ENCODE measurements at places on chromosomes 16 and 17. TPM values are rescaled to one million over a fixed set of nuclear protein-coding genes. Genes with fewer than 3 reads are reported as not detected.
A peak's percentile ranks its signal among the peaks of the same experiment; 100 is the strongest.

Gene LRRC37A
- total RNA-seq = 5.2 TPM

Gene VMO1
- total RNA-seq = 14.0 TPM

Gene HSD17B1
- 0.98 TPM for total RNA-seq

Gene ZP2
- total RNA-seq = not detected

DNA sequence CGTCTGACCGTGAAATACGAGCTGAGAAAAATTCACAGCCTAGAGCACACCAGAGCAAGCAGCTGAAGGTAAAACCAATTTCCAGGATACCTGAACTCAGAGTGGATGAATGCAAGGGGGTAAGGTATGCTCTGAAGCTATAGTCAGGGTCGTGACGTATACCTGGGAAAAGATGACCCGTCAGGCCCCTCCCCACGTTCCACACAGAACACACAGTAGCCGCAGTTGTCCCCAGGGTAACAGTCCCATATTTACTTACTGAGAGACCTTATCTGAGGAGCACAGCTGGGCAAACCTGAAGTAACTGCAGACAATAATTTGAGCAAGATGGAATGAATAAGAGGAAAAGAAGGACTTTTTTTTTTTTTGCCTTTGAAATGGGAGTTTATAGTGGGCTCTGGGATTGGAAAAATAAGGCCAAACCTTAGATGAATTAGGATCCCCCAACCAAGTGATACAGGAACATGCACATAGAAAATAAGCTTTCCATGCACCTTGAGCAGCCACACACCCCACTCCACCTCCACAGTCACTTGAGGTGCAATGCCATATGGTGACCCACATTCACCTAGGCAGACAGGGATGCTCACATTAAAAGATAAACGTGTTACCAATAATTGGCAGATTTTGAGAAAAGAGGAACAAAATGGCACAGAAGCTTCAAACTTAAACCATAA is 38.0 kb downstream of the ABCA6 start:
- no peak for DNase-seq

- no peak for DNase-seq
Measured at GRCh38 chr16:64132190-64132589, 989.7 kb downstream of the CDH11 start.

DNA sequence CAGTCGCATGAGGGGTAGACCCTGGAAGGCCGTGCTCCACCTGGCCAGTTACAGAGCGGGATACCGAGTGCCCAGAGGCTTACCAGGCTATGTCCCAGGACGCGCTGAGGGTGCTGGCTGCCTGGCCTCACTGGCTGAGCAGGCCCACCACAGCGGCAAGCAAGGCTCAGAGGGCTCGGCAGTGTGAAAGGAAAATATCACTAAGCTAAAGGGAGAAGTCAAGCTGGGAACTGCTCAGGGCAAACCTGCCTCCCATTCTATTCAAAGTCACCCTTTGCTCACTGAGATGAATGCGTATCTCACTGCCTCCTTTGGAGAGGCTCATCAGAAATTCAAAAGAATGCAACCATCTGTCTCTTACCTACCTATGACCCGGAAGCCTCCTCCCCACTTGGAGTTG is 37.4 kb downstream of the CCDC57 start:
- no peak for DNase-seq

DNA sequence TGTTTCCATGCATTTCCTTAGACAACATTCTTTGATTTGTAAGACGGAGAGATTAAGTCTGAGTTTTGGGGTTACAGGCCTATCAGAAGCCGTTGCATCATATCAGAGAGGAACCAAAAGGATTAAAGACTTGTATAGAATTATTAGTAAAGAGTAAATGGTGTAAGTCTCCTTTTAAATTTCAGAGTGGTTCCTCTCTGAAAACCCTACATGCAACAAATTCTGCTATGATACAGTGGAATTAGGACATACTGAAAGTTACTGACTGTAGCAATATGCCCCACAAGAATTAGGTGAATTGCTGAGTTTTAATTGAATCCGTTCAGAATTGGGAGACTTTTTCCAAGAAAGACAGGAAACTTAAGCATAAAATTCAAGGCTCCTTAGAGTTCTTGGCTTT is 221.6 kb downstream of the FTO start:
- no peak for DNase-seq

DNA sequence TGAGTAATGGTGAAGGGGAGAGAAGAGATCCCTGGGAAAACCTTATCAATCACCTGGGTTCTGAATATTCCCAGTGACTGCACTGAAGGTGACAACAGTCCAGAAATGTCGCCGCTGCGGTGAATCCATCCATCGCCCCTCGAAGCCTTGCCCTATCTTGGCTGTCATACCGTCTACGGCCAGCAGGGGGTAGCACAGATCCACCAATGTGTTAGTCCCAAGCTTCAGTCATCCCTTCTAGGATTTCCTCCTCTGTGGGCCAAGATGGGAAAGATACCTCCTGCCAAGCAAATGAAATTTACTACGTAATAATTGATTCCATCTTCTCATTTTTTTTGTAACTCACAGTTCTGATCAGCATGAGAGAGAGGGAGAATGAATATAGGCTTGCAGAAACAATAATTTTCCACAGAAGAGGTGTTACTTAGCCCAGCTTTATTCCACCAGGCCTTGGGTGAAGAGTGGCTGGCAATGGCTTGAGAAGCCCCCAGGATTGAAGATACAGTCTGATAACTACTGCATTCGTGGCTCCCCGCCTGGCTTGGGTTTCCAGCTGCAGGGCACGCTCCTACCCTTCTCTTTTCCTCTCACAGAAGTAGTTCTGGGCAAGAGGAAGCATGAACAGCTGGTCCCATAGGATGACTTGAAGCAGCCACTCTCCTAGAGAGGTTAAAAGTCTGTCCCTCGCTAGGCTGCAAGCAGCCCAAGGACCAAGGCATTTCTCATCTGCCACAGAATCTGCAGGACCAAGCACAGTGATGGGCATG is 2.6 kb upstream of the FMNL1 start:
- DNase-seq = peak; percentile 88
